ENCODE measurements at places on chromosomes 7 and 10.

DNA sequence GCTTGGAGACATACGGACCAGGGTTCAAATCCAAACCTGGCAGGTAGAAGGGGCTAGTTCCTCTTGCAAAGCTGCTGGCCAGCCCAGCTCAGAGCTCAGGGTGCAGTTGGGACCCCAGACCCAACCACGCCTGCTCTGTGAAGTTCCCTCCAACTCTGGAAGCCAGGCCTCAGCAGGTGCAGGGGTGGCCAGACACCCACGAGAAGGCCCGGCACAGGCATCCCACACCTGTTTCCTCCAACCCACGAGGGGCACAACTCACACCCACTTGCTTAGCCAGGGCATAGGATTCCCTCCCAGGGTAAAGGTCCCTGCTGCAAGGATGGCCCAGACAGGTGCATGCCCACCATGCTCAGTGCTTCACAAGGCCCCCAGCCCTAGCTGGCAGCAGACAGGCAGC lies 262.4 kb downstream of the GRID1 start:
- DNase-seq = no peak

DNA sequence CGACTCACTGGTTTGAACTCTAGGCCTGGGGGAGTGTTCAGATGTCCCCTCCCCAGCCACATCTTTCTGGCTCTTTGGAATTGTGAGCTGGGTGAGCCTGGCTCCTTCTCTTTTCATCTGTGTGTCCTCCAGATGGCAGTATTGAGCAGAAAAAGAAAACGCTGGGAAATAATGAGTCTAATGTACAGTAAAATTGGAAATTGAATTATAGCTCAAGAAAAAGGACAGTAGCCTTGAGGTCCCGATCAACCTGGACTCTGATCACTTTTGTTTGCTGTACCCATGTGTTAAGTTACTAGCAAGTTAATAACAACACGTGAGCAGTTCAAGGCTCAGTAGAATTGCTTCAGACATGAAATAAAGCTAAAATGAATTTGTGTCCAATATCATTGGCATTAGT lies 77.9 kb downstream of the SNX10 start:
- peak; percentile 46 for DNase-seq

DNA sequence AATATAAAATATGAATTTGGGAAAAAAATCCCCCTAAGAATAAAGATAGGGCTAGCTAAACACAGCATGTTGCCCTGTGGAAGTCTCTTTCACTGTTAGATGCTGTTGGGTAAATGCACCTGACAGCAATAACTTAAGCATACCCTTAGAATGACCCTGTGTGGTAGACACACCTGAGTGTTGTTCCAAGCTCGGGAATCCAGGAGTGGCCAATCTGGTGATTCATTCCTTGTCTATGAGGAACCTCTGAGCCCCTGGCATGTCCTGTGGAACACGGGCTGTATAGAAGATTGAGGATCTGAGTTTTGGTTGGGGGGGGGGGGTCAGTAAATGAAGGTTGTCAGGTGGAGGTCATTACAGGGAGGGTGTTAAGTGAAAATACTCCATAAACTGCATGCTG lies 730.0 kb upstream of the IGFBP3 start:
- no peak for DNase-seq

DNA sequence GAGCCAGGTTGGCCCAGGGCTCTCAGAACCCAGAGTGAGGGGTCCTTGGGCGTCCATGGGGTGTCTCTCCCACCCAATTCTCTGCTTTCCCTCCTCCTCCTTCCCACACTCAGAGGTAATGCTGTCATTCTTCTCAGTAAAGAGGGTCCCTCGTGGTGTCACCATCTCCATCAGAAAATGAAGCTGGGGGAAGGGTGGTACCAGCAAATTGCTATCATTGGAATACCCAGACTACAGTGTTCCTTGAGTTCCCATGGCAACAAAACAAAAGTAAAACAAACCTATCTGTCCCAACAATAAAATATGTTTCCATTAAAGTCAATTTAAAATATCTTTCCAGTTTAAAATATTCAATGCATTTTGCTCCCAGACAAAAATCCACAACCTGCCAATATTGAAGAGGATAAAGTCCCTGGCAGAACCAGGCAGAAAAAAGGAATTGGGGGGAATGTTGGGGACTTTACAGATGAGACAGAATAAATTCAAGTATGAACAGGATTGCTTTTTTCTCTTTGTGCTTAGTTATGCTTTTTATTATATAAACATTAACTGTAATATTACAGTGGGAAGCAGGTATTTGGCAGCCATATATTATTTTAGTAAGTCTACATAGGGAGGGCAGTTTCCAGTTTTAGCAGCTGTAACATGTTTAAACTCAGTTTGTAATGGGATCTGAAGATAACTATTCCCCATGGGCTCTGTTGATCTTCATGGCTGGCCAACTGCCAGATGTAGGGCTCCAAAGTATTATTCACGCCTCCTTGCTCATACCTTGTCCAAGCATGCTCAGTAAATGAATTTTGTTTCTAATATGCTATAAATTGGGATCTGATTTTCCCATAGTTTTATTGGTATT lies 182.1 kb downstream of the ARID5B start:
- DNase-seq = peak; percentile 83

GRCh38 chr10:101113890-101114403 lies 17.2 kb upstream of the TLX1 start:
- DNase-seq = no peak

DNA sequence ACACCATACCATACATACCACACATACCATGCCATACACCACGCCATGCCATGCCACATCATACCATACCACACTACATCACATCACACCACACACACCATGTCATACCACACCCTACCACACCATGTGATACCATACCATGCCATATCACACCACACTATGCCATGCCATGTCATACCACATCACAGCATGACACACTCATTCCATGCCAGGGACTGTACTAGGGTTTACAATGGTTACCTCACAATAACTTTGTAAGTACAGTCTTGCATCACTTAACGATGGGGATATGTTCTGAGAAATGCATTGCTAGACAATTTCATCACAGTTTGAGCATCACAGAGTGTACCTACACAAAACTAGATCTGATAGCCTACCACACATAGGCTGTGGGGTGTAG lies 14.5 kb downstream of the PYROXD2 start:
- no peak for DNase-seq

GRCh38 chr7:136940917-136941316 lies 72.5 kb downstream of the CHRM2 start:
- DNase-seq = no peak

- no peak for DNase-seq
Measured at GRCh38 chr7:154450451-154450850, 398.3 kb downstream of the DPP6 start.

GRCh38 chr10:104907521-104907920 lies 266.4 kb downstream of the SORCS3 start:
- DNase-seq = no peak

DNA sequence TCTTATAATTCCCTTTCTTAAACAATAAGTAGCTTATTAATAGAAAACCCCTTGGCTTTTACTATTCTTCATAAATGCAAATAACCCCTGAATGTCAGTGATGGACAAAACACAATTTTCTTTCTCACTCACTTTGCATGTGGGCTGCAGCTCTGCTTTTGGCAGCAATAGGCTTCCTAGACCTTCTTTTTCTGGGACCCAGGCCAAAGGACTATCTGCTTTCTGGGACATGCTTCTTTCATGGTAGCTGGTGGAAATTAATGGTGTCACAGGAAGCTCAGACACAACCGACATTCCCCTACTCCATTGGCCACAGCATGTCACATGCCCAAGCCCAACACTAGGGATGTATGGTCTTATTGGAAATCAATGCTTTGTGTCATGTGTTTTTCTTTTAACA lies 134.3 kb upstream of the MDFIC start:
- no peak for DNase-seq

- no peak for DNase-seq
Measured at GRCh38 chr10:126017961-126018560, 121.7 kb downstream of the FANK1 start.

- DNase-seq = no peak
Measured at GRCh38 chr10:30398193-30398592, 35.8 kb upstream of the MAP3K8 start.

GRCh38 chr7:134473861-134474291 lies 15.0 kb upstream of the AKR1B1 start:
- no peak for DNase-seq

DNA sequence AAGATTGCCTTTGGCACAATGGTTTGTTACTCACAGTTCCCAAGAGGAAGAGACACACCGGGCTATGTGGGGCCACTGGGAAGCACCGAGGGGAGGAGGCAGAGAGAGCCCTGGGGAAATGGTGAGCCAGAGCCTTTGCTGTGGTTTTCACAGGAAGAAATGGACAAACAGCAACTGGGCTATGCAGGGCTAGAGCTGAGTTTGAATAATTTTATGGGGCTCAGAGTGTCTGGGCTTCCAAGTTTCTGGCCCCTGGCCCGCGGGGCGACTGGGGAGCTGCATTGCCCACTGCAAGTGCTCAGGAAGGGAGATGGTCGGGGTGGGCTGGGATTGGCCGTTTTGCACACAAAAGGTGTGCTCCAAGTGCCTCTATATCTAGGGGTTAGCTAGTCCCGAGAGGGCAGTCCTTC lies 92.6 kb downstream of the CHST15 start:
- DNase-seq = no peak

- DNase-seq = peak; percentile 26
Measured at GRCh38 chr7:148982654-148983199, 45.6 kb downstream of the PDIA4 start.

- no peak for DNase-seq
Measured at GRCh38 chr10:526651-527312, 162.7 kb downstream of the DIP2C start.

- no peak for DNase-seq
Measured at GRCh38 chr10:55400075-55400849, 599.2 kb upstream of the PCDH15 start.

- no peak for DNase-seq
Measured at GRCh38 chr7:114818501-114818900, 103.4 kb upstream of the MDFIC start.

DNA sequence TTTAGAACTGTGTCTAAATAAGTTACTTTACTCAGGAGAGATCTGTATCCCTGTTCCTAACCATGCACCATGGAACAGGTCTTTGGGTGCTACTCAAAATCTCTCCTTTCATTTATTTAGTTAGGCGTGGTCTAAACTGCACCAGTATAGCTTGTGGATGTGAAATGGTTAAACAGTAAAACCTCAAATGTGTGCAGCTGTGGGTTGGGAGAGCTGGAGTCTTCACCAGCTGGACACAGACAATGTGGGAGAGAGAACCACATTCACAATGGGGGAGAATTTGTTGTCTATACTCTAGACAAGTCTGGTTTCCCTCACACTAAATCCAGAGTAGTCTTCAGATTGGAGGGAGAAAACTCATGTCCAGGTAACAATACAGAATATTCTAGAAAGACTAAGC lies 31.2 kb upstream of the IKZF1 start:
- DNase-seq = no peak

DNA sequence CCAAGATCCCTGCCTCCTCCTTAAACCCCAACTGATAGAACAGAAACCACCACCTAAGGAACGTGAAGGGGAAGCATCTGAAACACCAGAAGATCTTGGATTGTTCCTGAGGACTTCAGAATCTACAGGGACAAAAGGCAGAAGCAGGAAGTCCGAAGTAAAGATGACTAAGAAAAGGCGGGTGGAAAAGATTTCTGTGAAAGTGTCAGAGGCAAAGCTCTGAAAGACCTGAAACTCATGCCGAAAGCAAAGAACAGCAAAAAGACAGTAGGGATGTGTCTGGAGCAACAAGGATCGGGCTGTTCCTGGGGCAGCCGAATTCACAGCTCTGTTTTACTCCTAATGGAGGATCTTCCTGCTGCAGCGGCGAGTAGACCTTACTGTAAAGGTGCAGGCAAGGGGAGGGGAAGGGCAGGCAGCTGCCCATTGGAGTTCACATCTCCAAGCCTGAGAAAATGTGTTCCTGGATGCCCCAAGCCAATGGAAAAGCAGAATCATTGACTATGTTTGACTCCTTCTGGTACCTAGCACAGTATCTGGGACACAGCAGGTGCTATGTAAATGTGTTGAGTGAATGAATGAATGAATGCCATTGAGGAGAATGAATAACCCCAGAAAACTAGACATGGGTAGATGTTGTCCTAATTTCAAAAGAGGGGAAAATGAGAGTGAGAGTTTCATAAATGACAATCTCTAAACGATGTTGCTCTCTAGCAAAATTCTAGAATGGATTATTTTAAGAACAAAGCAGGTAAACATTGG lies 40.4 kb downstream of the PDIA4 start:
- no peak for DNase-seq

GRCh38 chr10:129909531-129910256 lies 54.4 kb downstream of the EBF3 start:
- DNase-seq = no peak

- DNase-seq = no peak
Measured at GRCh38 chr10:125003901-125004467, 62.1 kb downstream of the ZRANB1 start.

GRCh38 chr10:68156373-68157185 lies 47.3 kb downstream of the MYPN start:
- DNase-seq = no peak

DNA sequence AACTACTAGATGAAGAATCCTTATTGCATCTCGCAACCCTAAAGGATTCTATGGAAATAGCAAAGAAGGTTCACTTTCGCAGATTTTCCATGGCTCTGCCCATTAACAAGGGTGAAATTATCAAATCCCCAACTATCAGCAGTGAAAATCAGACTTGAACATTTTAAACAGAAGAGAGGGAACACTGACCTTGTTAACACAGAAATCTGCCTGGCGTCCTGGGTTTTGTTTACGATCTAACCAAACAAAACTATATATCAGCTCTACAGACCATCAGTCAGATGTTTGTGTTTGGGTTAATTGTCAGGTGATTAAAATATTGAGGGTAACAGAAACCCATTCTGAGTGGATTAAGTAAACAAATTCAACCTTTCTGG lies 1.9 kb downstream of the CTTNBP2 start:
- DNase-seq = no peak

- DNase-seq = no peak
Measured at GRCh38 chr10:118107040-118107439, 60.3 kb upstream of the RAB11FIP2 start.

DNA sequence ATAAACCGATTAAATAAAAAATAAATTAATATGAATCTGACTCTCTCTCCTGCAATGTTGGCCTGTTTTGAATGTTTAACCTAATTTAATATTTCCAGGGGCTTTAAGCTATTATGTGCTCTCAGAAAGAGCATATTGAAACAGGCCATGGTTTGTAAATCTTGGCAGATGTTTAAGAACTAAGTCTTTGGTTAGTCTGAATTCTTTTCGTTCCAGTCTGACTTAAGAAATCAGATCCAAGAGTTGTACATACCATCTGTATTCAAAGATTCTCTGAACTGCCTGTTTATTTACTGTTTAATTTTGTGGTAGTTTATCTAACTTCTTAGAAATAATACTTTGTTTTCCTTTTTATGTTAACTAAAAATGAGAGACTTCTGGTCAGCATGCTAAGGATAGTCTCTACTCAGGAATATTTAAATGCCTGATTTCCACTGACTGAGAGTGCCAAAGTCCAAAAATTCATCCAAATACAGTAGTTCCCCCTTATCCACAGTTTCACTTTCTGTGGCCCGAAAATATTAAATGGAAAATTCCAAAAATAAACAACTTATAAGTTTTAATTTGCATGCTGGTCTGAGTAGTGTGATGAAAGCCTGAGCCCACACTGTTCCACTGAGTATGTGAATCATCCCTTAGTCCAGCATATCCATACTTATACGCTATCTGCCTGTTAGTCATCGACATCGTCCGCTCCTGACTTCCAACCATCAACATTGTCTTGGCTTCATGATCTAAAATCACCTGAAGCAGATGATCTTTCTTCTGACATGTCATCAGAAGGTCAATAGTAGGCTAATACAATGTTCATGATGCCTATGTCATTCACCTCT lies 238.1 kb upstream of the CSTF2T start:
- no peak for DNase-seq

- no peak for DNase-seq
Measured at GRCh38 chr7:99380032-99380822, 5.7 kb downstream of the ARPC1B start.
